ENCODE measurements at places on chromosomes 6 and 20.

DNA sequence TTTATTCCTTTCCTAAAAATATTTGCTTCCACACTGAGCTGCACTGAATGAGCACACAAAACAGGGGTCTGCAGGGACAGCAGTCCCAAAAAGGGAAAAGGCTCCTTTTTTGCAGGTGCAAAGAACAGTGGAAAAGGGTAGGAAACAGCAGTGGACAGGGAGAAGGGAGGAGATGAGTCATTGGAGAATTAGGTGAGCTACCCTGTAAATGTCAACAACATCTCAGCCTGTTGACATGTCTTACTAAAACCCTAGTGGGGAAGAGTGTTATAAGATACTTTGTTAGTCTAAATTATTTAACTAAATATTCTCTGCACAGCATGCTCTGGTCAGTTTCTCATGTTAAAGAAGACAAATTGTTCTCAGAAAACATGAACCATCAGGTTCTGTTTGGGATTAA, 151.5 kb upstream of the FBXL4 start:
- DNase-seq = no peak

GRCh38 chr6:141251286-141251685, 881.4 kb upstream of the GJE1 start:
- no peak for DNase-seq

GRCh38 chr6:7546896-7547295, 5.4 kb downstream of the DSP start:
- DNase-seq = no peak

- no peak for DNase-seq
Observed at GRCh38 chr20:48846516-48847492, 19.0 kb upstream of the PREX1 start.
